ENCODE measurements at places on chromosomes 6 and 20.

DNA sequence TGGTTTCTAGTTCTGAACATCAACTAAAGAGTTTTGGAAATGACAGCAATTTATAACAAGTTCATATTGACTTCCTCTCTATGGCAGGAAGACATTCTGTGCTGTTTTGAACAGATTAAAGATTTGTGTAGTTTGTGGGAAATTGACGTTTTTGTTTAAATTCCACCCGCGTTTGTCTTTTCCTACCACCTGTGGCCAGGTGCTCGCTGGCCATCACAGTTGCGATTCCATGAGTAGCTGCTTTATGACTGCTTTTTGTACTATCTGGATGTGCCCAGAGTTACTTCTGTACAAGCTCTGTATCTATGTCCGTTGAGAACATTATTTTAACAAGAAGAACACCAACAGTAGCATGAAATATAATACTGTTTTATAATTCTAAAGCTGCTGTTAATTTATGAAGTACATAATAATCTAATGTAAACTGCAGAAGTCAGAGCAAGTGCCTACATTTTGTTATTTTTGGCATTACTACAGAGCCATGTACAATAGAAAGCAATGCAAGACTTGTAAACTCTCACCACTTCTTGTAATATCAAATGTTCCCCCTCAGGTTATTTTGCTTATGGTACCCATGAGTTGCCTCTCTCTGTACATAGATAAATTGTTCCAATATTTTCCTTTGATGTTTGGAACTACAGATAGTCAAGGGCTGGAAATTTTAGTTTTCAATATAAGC lies 33.5 kb downstream of the ZBTB2 start:
- DNase-seq = no peak

DNA sequence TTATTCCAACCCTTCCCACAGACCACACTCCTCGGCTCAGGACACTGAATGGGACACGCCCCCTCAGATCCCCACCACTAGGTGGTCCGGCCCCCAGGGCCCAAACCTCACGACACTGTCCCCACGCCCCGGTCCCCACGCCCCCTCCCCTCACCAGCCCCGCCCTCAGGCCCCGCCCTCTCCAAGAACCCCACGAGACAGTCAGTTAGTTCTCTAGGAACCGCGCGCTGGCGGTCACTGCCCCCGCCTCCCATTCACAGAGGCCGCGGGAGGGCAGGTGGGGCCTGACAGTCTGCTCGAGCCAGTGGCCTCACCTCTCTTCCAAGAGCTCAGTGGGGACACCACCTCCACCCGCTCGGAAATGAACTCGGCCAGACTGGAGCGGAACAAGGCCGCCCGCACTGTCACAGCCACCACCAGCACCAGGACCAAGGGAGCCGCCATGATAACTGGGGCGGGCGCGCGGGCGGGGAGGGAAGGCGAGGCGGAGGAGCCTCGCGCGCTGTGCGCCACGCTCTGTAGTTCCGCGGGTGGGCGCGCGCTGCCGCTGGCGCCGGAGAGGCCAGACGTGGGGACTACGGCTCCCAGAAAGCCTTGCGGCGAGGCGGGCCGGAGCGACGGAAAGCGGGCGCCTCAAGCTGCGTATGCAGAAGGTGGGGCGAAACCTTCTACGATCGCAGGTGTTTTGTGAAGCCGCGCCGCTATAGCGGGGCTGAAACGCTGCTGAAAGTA lies at the start of gene PIGU:
PIGU (minus strand) TSS at position 451 of the 732 bp plus-strand sequence; CDS start at position 444, 7 bp downstream.
- DNase-seq = peak; percentile 87

DNA sequence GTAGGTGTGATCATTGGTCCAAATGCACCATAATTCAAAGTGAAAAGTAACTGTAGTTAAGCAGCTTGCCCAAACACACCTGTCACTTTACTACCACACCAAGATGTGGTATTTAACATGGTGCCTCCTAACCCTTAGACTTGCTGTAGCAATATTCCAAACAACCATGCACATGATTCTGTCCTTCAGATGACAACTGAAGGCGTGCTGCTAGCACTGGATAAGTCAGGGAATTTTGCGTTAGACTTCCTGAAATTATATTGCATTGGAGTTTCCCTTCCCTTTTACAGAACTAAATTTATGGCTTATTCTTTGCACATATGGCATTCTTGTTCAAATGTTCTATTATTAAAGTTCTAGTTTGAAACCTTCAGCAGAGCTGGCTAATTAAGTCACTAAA lies 106.2 kb downstream of the ARHGAP18 start:
- DNase-seq = no peak

DNA sequence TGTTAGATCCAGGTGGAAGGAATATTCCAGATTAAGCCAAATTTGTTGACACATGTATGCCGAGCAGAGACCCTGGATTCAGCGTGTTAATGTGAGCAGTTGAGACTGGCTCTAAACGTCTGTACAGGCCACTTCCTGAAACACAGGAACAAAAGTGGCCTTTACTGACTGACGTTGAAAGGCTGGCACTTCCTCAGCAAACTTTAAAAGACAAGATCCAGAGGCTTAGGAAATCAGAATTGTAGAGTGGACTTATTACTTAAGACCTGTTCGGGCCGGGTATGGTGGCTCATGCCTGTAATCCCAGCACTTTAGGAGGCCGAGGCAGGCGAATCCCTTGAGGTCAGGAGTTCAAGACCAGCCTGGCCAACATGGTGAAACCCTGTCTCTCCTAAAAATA lies 125.7 kb upstream of the ARID1B start:
- DNase-seq = no peak

GRCh38 chr20:53891306-53891894 lies 179.0 kb downstream of the BCAS1 start:
- DNase-seq = no peak

DNA sequence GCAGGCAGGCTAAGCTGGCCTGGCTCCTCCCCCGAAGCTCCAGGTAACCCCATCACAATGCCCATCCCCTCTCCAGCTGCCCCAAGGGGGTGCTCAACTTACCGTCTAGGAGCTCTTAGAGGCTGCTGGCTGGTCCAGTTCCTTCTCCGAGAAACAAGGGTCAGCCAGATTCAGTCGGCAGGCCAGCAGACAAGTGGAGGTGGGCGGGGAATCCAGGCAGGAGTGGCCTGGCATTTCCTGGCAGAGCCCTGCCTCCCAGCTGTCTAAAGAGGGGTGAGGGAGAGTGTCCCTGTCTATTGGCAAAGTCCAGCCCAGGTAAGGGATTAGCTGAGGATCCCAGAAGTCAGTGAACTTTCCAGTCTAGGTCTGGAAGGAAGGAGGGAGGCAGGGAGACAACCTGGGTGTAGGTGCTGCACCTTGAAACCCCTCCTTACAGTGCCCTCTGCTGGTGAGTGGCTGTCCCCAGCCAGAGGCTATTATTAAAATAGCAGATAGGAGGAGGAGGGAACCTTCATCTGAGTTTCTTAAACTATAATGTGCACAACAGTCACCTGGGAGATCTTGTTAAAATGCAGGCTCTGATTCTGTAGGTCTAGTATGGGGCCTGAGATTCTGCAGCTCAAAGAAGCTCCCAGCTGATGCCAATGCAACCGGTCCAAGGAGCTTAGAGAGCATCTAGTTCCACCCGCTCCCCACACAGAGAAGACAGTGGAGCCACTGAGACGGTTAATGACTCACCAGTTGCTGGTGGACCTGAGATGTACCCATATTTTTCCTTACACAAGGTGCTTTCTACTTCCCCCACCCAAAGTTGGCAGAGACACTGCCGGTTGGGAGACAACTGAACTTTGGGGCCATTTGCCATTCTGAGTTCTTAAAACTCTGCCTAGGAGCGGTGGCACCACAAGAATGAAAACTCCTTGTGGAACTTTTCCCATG lies at the start of gene UNC5CL:
UNC5CL (minus strand) TSS at position 162 of the 939 bp plus-strand sequence. CDS start 4,147 bp downstream, outside the sequence.
- DNase-seq = no peak

GRCh38 chr6:136647363-136647852 lies 97.2 kb upstream of the MAP7 start:
- DNase-seq = no peak

DNA sequence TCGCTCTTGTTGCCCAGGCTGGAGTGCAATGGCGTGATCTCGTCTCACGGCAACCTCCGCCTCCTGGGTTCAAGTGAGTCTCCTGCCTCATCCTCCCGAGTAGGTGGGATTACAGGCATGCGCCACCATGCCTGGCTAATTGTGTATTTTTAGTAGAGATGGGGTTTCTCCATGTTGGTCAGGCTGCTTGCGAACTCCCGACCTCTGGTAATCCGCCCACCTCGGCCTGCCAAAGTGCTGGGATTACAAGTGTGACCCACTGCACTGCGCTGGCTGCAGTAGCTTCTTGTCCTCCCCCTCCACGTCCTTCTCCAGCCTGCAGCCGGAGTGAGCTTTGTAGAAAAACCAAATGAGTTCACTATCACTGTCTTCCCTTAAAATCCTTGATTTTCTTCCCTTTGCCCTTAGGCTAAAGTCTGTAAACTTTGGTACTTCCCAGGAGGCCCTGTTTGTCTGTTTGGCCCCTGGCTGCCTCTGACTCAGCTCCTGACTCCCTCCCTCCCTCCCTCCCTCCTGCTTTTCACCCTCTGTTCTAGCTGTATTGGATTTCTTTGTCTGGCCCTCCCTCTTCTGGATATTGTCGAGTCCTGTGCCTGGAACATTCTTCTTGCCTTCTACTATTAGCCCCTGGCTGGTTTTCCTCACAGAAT lies 12.9 kb downstream of the PARD6B start:
- peak; percentile 61 for DNase-seq

GRCh38 chr20:15267935-15268334 lies 930.5 kb upstream of the FLRT3 start:
- no peak for DNase-seq

DNA sequence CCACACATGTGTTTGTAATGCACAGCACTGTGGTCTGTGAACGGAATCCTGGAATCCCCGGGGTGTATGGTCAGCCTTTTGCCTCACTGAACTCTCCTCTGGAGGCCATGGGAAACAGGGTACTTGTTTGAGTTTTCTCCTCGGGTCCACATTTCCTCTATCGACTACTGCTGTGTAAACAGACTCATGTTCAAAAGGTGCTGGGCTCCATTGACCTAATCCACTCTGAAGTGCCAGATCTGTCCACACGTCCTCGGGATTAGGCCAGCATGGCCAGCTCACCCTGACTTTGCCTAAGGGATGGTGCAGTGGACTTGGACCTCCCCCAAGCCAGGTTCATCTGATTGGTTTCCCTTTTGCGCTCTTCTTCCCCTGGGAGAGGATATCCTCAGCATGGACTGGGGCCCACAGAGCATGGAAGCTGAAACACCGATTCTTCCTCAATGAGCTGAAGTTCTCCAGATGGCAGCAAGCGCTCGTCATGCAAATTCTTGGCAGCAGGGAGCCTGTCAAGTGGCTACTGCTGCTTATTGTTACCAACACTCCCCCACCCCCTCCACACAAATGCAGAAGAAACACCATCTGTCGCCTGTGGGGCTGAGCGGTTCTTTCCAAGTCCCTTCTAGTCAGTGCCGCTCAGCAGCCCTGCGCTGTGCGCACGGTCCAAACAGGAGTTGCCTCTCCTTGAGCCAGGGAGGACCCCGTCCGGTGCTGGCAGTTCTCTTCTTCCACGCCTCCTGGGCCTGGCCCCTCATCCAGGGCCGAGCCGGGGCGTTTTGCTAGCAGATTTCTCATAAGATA lies 292.6 kb upstream of the MARCKS start:
- DNase-seq = peak; percentile 36

GRCh38 chr20:24633026-24633425 lies 163.6 kb downstream of the SYNDIG1 start:
- no peak for DNase-seq

DNA sequence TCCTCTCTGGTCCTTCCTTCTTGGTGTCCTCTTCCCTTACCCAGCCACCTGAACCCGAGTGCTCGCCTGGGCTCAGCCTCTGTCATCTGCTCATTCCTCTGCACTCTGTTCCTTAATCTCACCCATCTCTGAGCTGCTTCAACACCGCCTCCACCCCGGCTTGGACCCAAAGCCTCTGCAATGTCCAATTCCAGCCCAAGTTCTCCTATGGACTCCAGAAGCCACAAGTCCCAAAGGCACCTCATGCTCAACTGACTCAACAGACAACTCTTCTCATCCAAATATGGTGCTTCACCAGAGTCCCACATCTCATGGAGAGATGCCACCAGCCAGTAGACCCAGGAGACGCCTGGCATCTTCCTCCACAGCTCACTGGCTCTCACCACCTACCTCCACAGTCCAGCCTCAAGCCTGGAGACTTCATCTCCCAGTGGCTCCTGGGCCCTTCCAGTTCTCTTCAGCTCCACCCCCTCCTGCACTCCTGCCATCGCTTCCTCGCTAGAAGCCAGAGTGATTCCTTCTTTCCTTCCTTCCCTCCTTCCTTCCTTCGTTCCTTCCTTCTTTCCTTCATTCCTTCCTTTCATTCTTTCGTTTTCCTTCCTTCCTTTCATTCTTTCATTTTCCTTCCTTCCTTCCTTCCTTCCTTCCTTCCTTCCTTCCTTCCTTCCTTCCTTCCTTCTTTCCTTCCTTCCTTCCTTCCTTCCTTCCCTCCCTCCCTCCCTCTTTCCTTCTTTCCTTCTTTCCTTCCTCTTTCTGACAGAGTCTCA lies 40.9 kb upstream of the NNAT start:
- no peak for DNase-seq

DNA sequence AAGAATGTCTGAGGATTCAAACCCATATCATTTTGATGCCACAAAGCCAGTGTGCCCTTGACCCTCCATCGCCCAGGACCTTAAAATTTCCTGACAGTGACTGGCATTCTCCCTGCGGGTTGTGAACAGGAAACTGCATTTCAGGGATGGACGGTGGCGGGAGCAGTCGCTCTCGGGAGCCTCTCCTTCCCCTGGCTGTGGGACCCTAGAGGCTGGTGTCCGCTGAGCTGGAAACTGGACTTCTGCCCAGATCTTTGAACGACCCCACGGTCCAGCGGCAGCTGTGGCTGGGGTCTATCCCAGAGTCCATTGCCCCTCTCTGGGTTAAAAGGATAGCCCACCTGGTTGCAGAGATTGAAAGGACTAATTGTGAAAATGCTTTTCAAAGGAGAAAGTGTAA lies 1.4 kb upstream of the SEC63 start:
- DNase-seq = no peak

DNA sequence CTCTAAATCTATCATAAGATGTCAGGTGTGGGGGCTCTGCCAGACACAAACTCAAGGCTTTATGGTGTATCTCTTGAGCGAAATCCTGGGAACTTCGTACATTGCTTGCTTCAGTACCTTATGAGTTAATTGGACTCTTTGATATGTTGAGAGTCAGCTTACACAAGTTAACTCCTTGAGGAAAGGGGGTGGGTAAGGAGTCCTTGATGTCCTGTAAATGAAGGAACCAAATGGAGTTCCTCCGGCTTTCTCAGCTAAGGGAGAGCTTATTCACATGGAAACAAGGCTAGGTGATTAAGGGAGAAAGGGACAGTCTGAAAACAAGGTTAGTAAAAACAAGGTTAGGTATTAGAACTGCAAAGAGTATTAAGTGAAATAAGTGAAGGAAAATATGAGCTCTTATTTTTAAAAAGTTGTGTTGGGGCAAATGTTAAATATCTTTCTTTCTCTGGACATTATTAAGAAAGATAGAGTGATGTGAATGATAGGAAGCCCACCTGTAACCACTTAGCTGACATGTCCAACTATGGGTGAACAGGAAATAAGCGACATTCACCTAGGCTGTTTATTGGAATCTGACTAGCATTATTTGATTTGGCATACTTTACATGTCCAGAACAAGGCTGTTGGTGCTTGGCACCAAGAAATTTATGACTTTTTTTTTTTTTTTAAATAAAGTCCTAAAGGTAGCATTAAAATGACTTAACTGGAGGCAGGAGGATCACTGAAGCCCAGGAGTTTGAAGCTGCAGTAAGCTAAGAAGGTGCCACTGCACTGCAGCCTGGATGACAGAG lies 26.5 kb downstream of the GTF2H5 start:
- DNase-seq = no peak

Data from GOT3 (cell line).